ENCODE measurements at places on chromosomes 4 and X.

DNA sequence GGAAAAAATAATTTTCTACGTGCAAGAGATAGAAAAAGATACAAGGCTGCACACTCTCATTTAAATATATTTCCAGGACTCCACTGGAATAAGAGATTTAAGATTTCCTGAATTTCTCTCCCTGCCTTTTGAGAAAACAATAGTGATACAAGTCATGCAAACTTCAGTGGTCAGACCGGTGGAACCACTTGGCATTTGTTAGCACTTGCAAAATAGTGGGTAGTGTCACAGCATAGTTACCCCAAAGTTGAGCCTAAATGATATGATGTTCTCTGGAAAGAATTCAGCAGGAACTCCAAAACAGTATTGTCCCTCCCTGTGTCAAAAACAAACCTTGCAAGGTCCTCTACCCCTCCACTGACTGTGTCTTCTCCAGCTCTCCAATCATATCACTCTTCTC is 102.3 kb downstream of the ANKRD50 start:
- DNase-seq = no peak

GRCh38 chrX:11265352-11265751 is 27.9 kb upstream of the AMELX start:
- no peak for DNase-seq

GRCh38 chr4:22091906-22092305 is 143.3 kb upstream of the KCNIP4 start:
- DNase-seq = no peak

DNA sequence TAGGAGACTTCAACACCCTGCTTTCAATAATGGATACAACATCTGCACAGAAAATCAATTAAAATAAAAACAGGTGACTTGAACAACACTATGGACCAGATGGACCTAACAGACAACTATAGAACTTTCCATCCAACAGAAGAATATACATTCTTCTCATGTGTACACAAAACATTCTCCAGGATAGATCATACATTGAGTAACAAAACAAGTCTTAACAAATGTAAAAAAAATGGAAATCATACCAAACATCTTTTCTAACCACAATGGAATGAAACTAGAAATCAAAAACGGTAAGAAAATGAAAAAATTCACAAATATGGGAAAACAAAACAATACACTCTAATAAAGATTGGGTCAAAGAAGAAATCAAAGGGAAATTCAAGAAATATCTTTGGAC is 24.7 kb downstream of the CYP2U1 start:
- no peak for DNase-seq

- DNase-seq = no peak
Measured at GRCh38 chrX:133781174-133781573, 204.2 kb downstream of the GPC3 start.

GRCh38 chrX:40359593-40359992 is 221.2 kb upstream of the ATP6AP2 start:
- DNase-seq = no peak

- no peak for DNase-seq
Measured at GRCh38 chrX:3442691-3443090, 96.2 kb upstream of the MXRA5 start.

DNA sequence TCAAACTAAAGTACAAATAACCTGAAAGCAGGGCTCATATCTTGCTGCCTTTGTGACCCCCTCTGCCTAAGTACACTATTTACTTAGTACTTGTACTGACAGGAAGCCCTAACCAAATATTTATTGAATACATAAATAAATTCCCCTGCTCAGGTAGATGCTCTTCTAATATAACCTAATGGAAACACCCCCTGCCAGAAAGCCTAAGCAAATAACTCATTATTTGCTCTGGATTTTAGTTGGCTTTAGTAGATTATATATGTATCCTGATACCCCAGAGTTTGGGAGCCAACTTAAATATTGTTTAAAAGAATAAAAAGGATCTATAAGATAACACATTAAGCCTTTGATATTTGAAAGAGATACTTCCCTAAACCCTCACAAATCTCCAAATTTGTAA is 318.2 kb downstream of the PPP1R2C start:
- DNase-seq = no peak

GRCh38 chrX:4844376-4844775 is 1130.9 kb upstream of the PRKX start:
- DNase-seq = no peak

GRCh38 chr4:160846121-160846520 is 1317.7 kb downstream of the FSTL5 start:
- DNase-seq = no peak

DNA sequence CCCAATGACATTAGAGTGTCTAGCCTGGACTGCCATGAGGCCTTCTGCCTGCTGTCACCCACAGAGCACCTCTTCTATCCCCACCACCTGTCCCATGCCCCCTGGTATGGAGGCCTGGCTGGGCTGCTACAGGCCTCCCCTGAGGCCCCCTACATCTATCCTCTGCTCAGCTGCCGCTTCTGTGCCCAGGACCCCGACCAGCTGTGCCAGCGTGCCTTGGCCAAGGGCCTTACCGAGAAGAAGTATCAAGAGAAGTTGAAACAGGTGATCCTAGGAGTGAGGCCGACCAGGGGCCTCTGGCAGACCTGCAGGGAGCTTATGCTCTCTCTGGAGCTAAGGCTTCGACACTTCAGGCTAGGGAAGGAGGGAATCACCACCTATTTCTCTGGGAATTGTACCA is 21.7 kb upstream of the TECRL start:
- DNase-seq = no peak

GRCh38 chr4:75976177-75976576 is 14.6 kb downstream of the SDAD1 start:
- DNase-seq = no peak

- DNase-seq = no peak
Measured at GRCh38 chr4:181437895-181438294, 805.3 kb upstream of the TENM3 start.

DNA sequence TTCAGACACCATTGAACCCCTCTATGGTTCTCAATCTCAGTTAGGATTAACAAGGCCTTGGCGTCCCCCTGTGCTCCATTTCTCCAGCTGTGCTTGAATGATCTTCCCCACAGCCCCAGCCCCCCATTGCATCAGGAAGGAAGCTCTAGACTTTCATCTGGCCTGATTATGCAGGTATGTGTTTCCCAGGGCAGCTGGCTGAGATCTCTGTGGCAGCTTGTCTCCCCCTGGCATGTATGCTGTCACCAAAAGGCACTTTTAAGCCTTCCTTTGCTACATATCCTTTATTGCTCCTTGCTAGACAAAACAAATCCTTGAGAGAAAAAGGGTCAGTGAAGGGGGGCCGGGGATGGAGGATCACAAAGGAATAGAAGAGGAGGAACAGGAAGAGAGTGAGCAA is 1056.0 kb upstream of the SLIT2 start:
- DNase-seq = no peak

- no peak for DNase-seq
Measured at GRCh38 chr4:148434075-148434773, 8.0 kb downstream of the NR3C2 start.

DNA sequence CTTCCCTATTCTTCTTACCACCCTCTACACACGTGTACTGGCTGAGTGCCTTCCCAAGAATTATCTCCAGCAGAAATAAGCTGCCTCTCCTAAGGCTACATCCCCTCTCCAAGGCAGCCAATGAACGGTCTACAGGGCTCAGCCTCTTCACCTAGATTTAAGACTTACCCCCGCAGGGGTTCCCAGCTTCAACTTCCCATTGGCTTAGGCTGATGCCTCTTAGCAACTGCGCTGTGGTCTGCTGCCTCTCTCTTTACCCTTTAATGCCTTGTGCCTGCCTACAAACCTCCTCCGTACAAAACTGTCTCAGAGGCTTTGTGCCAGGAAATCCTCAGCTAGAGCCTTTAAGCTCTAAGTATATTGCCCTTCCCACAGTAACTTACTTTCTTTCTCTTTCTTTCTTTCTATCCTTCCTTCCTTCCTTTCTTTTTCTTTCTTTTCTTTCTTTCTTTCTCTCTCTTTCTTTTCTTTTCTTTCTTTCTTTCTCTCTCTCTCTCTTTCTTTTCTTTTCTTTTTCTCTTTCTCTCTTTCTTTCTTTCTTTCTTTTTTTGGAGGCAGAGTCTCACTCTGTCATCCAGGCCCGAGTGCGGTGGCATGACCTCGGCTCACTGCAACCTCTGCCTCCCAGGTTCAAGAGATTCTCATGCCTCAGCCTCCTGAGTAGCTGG is 15.1 kb upstream of the PIGA start:
- no peak for DNase-seq

DNA sequence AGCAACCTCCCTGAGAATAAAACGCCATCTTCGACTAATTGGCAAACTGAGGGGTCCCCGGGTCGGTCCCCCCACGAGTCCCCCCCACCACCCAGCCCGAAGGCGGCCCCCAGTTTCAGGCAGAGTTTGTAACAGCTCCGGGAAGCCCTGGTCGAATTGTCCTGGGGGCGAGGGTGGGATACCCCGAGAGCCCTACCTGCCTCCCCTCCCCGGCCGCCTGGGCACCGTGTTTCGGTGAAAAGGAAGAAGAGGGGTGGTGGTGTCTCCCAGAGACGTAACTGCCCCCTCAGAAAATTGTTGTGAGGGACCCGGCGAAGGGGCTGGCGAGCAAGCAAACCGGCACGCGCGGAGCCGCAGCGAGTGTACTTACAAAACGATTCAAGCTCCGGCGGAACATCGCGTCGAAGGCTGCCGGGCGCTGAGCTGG is 1.2 kb downstream of the ATP11C start:
- DNase-seq = no peak

DNA sequence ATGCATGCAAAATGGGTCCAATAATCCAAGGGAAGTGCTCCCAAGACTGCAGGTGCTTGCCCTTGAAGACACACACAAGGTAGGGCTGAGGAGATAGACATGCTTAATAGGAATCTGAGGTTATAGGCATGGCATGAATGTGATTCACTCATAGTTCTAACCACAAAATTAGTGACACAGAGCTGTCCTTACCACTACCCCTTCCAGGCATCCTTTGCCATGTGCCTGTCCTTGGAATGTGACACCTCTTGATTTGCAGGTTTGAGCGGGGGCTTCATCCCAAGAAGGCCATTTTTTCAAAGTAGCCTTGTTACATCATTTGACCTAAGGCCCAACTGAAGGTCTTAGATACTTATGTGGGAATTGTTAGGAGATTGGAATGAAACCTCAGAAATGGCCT is 112.5 kb downstream of the CCNG2 start:
- no peak for DNase-seq

DNA sequence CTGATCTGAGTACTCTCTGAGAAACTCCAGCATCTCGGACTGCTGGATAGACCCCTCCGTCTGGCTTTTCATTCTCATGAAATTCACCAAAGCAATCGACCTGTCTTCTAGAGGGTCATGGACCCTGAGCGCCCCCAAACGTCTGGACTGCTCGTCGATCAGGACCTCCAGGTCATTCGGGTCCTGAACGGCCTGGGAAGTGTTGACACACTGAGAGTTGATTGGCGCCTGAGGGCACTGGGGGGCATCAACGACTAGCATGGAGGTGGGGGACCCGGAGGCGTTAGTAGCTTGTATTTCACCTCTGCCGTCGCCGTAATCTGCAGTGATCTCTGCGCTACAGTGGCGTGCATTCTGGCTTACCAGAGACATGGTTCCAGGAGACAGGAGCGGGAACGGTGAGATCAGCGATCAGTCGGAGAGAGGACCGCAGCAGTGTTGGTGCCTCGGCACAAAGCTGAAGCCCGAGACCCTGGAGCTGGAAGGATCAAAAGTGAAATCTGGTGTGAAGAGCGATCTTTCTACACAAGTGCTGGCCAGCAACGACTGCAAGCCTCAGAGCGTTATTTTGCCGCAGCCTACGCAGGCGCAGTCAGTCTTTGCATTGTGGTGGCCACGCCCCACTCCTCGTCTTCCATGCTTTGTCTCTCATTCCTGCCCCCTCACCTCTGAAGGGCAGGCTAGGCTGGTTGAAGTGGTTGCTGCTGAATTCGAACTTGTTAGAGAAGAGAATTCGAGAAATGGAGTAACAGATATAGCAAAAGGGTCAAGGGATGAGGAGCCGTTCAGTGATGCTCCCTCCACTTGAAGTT is at the start of gene MAGEE2:
Gene MAGEE2 (minus strand): TSS at position 575 of the 812 bp plus-strand sequence. CDS start 203 bp downstream, at position 372.
- no peak for DNase-seq

DNA sequence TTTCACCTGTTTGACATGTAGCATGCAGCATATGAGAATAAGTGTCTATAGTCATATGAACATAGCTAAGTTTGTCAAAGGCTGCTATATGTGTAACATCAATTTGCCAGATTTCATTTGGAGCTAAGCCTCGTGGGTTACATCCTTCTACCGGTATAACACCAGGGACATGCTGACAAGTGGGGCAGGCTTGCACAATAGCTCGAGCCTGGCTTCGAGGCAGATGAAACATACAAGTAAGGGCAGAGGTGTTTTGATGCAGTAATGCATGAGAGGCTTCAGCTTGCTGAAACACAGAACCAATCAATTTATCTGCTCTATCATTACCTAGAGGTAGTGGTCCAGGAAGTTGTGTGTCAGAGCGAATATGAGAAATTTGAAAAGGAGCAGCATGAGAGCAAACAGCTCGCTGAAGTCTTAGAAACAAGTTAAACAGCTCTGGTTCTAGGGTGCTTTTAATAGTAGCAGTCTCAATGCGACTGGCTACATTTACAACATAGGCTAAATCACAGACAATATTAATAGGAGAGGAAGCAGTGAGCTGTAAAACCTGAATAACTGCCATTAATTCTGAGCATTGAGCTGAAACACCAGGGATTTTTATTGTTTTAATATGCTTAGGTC is 14.9 kb upstream of the UGDH start:
- DNase-seq = no peak

DNA sequence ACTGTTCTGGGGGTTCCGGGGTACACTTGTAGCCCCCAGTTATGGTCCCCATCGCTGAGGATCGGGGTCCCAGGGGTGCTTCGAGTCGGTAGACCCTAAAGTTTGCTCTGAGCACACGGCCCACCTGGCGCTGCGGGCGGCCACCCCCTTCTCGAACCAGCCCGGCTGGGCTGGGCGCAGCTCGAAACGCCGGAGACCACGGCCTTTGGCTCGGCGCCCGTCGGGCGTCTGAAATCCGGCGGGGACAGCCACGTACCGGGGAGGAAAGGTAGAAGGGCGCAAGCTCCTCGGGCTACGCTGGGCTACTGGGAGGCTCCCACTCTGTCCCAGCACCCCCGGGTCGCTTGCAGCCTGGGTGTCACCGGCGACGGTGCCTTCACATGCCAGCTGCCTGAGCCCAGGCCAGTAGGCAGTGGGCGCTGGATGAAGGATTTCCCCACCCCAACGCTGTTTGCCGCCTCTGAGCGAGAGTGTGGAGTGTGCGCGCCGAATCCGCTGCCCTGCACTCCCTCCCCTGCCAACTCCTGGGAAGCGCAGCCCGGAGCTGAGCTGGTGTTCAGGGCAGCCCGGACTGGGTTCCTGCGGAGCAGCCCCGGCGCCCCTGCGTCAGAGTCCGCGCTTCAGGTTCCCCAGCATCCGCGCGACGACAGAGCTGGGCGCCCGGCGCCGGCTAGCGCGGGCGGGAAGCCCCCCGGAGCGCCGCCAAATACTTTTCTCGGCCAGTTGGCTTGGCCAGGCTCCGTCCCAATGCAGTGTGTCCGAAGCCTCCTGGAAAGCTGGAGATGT is 637 bp downstream of the MAMLD1 start:
- no peak for DNase-seq

Measured in AG08395 (cell line).